ENCODE measurements at places on chromosomes 6 and 20. TPM values are rescaled to one million over a fixed set of nuclear protein-coding genes. Genes with fewer than 3 reads are reported as not detected.

DNA sequence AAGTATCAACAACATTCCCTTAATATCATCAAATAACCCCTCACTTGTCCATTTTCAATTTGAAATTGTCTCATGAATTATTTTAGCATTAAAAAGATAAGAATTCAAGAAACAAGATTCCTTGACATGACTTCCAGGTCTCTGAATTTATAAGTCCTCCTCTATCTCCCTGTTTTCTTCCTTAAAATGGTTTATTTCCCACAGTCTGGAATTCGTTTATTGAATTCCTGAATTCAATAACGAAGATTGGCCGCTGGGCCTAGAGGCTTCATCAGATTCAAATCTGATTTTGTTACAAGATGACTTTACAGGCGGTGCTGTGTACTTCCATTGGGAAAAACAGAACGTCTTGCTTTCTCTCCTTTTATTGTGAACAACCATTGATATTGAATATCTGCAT, 48.9 kb upstream of the NELFCD start:
- no peaks in the 10 kb centered on the region for H3K4me1 ChIP-seq
- no peak overlapping the region for H3K4me3 ChIP-seq
- DNase-seq = no peak
- H3K27ac ChIP-seq = no peak overlapping the region
- H3K27me3 ChIP-seq = no peaks in the 10 kb centered on the region

DNA sequence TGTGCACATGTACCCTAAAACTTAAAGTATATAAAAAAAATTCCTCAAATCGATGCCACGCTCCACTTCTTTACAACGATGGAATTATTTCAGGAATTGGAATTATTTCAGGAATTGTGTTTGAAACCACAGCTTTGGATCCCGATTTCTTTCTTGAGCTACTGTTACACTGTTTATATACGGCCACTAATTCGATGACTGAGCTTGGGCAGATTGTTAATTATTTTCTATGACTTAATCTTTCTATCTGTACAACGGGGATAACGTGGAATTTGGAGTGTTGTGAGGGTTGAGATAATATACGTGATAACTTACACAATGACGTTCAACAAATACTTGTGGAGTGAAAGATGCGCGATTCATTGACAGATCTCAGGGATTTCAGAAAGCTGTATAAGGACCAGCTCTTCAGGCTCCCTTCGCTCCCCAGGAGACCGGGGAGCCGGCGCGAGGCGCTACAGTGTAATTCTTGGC, 171.3 kb downstream of the SLC16A10 start:
- DNase-seq = no peak
- peak overlapping the region; percentile 89 for H3K4me3 ChIP-seq

The UNC5CL gene
- 0.96 TPM for total RNA-seq

GRCh38 chr6:170063851-170064602, 226.9 kb downstream of the DLL1 start:
- no peak overlapping the region for H3K4me3 ChIP-seq
- H3K4me1 ChIP-seq = no peaks in the 10 kb centered on the region
- no peak overlapping the region for H3K27ac ChIP-seq
- no peaks in the 10 kb centered on the region for H3K27me3 ChIP-seq

DNA sequence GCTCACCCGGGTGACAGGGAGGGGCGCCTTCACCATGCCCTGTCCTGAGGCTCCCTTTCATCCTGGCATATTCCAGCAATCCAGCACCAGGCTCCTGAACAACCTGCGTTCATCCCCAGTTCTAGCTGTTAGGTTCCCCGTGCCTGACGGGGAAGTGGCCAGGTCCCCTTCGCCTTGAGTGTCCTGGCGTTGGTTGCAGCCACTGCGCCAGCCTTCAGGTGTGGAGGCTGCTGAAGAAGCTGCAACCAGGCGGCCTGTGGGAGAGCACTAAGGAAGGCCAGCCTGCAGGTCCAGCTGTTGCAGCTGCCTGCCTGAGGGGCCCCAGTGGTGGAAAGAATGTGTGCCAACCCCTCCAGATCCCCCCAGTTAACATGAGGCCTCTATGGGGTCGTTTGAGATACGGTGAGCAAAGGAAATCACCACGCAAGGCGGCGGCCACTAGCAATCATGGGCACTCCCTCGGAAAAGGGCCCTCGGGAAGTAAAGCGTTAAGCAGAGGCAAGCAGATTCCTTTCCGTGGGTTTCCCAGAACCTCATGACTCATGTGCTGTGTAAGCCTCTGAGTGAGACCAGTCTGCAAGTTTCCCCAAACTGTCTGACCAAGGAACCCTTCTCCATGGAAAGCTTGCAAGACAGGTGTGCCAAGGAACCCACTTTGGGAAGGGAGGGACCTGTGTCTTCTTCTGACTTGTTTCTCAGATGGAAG, 320.8 kb downstream of the TAF4 start:
- no peaks in the 10 kb centered on the region for H3K4me1 ChIP-seq
- H3K4me3 ChIP-seq = no peak overlapping the region

The ZNF311 gene
- total RNA-seq = 0.24 TPM

The PEX6 gene
- total RNA-seq = 11.7 TPM

- DNase-seq = no peak
- no peak overlapping the region for H3K4me3 ChIP-seq
- no peak overlapping the region for H3K27ac ChIP-seq
- no peaks in the 10 kb centered on the region for H3K4me1 ChIP-seq
These were observed 36.5 kb downstream of the SYTL3 start for GRCh38 chr6:158686311-158686710.

- H3K36me3 ChIP-seq = no peaks in the 10 kb centered on the region
- no peaks in the 10 kb centered on the region for H3K4me1 ChIP-seq
- H3K27ac ChIP-seq = no peak overlapping the region
- no peak overlapping the region for H3K4me3 ChIP-seq
- no peaks in the 10 kb centered on the region for H3K27me3 ChIP-seq
These were observed 118.2 kb downstream of the CD24 start for GRCh38 chr6:106856227-106856874.

DNA sequence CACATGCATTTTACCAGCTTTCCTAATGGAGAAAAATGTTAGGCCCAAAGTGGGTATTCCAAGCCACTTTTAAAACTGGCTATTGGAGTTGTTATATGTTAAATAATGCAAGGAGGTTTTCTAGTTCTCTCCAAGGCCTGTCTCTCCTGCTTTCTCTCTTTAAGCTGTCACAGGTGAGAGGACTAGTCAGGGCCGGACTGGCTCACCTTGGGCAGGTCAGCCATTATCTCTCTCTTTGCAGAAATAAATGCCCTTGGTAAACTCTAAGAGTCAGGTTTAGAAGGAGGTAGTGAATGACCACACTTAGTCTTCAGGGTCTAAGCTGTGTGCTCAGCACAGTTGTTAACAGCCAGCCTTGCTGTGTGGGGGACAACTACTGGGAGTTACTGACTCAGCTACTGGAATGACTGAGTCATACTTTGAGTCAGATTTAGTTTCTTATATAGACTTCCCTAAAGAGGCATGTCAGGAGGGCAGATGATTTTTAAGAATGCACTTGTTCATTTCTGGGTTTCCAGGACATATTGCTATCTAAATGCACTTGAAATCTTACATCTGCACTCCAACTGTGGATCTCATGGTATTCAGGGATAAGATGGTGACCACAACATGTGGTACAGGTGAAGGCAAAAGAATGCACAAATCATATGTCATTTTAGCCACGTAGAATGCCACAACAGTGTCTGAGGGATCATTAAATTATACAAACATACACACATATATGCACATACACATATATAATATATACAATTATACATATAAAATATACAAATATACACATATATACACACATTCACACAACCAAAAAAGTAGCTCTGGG, 719.4 kb downstream of the EPM2A start:
- no peak overlapping the region for H3K27ac ChIP-seq
- no peaks in the 10 kb centered on the region for H3K27me3 ChIP-seq
- H3K36me3 ChIP-seq = no peaks in the 10 kb centered on the region
- DNase-seq = no peak
- H3K4me1 ChIP-seq = no peaks in the 10 kb centered on the region

- DNase-seq = no peak
- H3K4me3 ChIP-seq = no peak overlapping the region
- H3K36me3 ChIP-seq = no peaks in the 10 kb centered on the region
- no peaks in the 10 kb centered on the region for H3K27me3 ChIP-seq
- H3K4me1 ChIP-seq = no peaks in the 10 kb centered on the region
- no peak overlapping the region for H3K27ac ChIP-seq
These were observed 74.8 kb upstream of the SHLD1 start for GRCh38 chr20:5675103-5676091.

DNA sequence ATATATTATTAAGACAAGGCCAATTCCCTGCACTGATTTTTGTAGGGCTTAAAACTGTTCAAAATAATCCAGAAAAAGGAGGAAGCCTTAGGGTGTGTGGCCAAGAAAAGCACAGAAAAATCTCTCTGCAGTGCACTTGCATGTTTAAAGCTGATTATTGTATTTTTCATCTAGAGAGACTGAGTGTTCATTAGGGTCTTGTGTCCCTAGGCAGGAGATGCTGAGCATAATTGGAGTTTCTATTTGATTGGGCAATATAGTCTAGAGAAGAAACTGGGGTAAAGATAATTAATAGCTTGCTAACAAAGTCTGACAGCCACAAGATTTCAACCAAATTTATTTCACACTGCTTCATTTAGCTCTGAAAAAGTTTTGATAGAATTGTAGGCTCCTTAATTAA, 2.4 kb downstream of the FLRT3 start:
- no peak overlapping the region for H3K27ac ChIP-seq
- no peaks in the 10 kb centered on the region for H3K36me3 ChIP-seq
- no peaks in the 10 kb centered on the region for H3K4me1 ChIP-seq
- H3K4me3 ChIP-seq = no peak overlapping the region

The SLC22A7 gene
- total RNA-seq = not detected

The LY6G6D gene
- not detected for total RNA-seq

DNA sequence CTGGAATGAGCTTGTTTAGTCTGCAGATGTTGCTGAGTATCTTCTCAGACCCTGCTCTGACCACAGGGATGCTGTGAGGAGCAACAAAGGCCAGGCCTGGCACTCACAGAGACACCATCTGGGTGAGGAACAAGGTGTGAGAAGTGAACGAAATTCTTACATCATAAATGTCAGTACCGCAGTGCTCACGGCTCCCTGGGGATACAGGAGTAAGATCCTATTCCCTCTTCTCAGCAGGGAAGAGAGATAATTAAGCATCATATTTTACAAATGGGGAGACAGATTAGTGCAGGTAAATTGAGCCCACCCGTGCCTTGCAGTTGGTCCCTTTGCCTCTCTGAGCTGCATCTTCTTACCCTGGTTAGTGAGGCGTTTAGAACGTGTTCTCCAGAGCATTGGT, 106.2 kb downstream of the DTD1 start:
- no peak for DNase-seq
- H3K27me3 ChIP-seq = no peaks in the 10 kb centered on the region
- no peak overlapping the region for H3K4me3 ChIP-seq
- no peak overlapping the region for H3K27ac ChIP-seq
- no peaks in the 10 kb centered on the region for H3K4me1 ChIP-seq

GRCh38 chr6:46521464-46521971, 30.3 kb upstream of the RCAN2 start:
- H3K27me3 ChIP-seq = no peaks in the 10 kb centered on the region
- no peak overlapping the region for H3K4me3 ChIP-seq
- no peaks in the 10 kb centered on the region for H3K4me1 ChIP-seq
- H3K36me3 ChIP-seq = no peaks in the 10 kb centered on the region
- H3K27ac ChIP-seq = peak overlapping the region; percentile 54

GRCh38 chr6:15730442-15730841, 67.6 kb upstream of the DTNBP1 start:
- H3K27me3 ChIP-seq = no peaks in the 10 kb centered on the region
- H3K4me3 ChIP-seq = no peak overlapping the region
- no peaks in the 10 kb centered on the region for H3K36me3 ChIP-seq
- H3K4me1 ChIP-seq = peaks cover 2% of the 10 kb centered on the region
- no peak overlapping the region for H3K27ac ChIP-seq

The ELOVL4 gene
- 0.44 TPM for total RNA-seq

GRCh38 chr6:107098436-107099307, 16.6 kb downstream of the BEND3 start:
- H3K27me3 ChIP-seq = no peaks in the 10 kb centered on the region
- DNase-seq = no peak
- H3K36me3 ChIP-seq = no peaks in the 10 kb centered on the region
- no peaks in the 10 kb centered on the region for H3K4me1 ChIP-seq

GRCh38 chr6:99216959-99217358, 132.5 kb downstream of the FAXC start:
- no peak overlapping the region for H3K27ac ChIP-seq
- H3K4me3 ChIP-seq = no peak overlapping the region
- no peak for DNase-seq
- no peaks in the 10 kb centered on the region for H3K27me3 ChIP-seq
- H3K4me1 ChIP-seq = no peaks in the 10 kb centered on the region

DNA sequence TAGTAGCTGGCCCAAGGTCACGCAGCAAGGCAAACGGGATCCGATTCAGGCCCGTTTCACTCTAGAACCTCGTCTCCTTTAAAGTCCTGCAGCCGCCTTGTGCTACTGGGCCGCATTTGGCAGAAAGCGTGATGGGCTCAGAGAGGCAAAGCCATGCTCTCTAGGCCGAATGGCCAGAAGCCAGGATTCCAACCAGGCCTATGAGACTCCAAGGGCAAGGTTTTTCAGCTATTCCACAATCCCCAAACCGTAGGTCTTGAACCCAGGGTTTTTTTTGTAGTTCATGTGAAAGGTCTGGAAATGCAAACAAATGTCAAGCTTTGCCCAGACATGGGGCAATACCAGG, 174.1 kb downstream of the PREX1 start:
- no peaks in the 10 kb centered on the region for H3K27me3 ChIP-seq
- no peak overlapping the region for H3K27ac ChIP-seq
- H3K36me3 ChIP-seq = peaks cover 20% of the 10 kb centered on the region
- H3K4me3 ChIP-seq = no peak overlapping the region
- DNase-seq = no peak

The DPPA5 gene
- not detected for total RNA-seq

GRCh38 chr6:44732243-44732642, 344.7 kb downstream of the CDC5L start:
- H3K4me1 ChIP-seq = no peaks in the 10 kb centered on the region
- no peak overlapping the region for H3K4me3 ChIP-seq
- DNase-seq = peak; percentile 16
- H3K36me3 ChIP-seq = no peaks in the 10 kb centered on the region
- H3K27me3 ChIP-seq = no peaks in the 10 kb centered on the region

- no peaks in the 10 kb centered on the region for H3K36me3 ChIP-seq
- H3K27me3 ChIP-seq = no peaks in the 10 kb centered on the region
- H3K4me1 ChIP-seq = no peaks in the 10 kb centered on the region
- H3K27ac ChIP-seq = peak overlapping the region; percentile 38
- DNase-seq = no peak
These were observed 58.1 kb downstream of the RREB1 start for GRCh38 chr6:7165890-7166267.
